ENCODE measurements at places on chromosomes 13 and 19.

- DNase-seq = no peak
Observed at GRCh38 chr13:110690516-110690915, 15.4 kb downstream of the CARS2 start.

DNA sequence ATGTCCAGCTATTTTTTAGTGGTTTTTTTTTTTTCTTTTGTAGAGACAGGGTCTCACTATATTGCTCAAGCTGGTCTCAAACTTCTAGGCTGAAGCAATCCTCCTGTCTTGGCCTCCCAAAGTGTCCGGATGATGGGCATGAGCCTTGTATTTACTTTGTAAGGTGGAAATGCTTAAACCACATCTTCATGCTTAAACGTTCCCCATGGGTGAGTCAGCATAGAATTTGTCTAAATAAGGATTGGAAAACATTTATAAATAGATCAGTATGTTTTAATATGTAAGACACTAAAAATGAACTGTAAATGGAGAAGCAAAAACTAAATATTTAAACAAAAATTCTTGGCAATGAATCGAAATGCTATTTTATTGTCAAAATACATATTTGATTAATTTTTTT is 698.0 kb downstream of the PCDH9 start:
- DNase-seq = no peak

- DNase-seq = no peak
Observed at GRCh38 chr13:23703246-23703860, 133.1 kb downstream of the TNFRSF19 start.

- DNase-seq = no peak
Observed at GRCh38 chr19:48509467-48510194, 2.0 kb downstream of the LMTK3 start.

DNA sequence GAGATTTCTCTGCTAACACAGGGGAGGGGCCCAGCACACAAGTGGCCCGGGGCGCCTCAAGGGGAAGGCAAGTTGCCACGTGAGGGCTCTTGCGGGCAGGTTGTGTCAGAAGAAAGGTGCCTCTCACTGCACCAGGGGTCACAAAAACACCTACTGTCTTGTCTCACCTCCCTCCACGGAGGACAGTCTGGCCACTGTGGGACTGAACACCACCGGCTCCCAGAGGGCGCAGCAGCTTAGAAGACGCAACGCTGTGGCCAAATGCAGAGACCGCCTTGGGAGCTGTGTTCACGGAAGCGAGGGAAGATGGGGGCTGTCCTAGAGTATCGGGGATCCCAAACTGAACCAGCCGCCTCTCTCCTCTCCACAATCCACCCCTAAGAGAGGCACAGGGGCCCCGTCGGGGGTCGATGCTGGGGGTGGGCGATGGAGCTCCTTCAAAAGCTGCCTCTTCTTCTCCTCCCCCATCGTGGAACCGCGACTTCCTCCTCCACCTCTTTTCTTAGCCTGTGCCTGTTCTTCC is 177.5 kb downstream of the FOXO1 start:
- peak; percentile 42 for DNase-seq

DNA sequence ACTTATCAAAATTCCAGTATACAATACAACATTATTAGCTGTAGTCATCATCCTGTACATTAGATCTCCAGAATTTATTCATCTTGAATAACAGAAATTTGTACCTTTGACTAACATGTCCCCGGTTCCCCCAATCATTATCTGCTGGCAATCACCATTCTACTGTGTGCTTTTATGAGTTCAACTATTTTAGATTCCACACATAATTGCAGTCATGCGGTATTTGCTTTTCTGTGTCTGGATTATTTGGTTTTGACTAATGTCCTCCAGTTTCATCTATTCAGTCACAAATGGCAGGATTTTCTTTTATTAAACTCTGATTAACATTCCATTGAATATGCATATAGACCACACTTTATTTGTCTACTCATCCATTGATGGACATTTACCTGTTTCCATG is 530.7 kb upstream of the SLITRK1 start:
- DNase-seq = no peak
